Activated naive CD4-positive, alpha-beta T cell treated with anti-CD3 and anti-CD28 coated beads, Interleukin-2, amount 50 U/mL, for 72 hours (primary cell): ENCODE measurements at places on chromosomes 5 and 9.

DNA sequence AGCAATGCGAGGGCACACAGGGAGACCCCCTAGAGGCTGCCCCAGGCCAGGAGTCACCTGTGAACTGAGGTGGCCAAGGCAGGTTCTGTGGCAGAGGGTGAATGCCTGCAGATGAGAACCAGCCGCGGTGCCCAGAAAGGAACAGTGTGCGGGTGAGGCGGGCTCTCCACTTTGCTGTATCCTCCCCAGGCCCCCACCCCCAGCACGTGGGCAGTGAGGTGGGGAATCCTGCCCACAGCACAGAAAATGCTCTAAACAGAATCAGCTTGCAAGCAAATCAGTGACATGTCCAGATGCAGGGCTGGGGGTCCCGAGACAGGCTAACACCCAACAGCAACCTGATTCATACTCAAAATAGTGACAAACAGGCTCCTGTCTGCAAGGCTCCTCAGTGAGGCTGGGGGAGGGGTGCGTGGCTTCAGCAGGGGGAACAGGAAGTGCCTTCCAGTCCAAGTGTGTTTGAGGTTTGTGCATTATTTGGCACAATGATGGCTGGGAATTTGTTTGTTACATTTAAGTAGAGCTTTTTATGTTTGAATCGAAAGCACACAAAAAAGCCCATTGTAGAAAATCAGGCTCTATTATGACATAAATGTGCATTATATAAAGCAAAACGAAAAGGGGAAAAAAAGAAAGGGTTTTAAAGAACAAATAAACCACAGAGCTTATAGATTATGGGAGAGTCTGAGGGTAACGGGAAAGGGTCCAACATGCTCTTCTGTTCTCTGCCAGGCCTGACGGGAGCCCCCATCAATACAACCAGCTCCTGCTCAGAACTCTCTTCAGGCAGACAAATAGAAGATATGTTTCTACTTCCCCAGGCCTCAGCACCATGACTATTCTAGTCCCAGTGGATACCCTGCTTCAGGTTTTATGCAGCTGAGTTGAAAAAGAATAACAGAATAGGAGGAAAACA lies 201.3 kb downstream of the HSD17B3 start:
- DNase-seq, result no peak

GRCh38 chr5:118789366-118789765 lies 199.0 kb downstream of the DTWD2 start:
- DNase-seq, result no peak

DNA sequence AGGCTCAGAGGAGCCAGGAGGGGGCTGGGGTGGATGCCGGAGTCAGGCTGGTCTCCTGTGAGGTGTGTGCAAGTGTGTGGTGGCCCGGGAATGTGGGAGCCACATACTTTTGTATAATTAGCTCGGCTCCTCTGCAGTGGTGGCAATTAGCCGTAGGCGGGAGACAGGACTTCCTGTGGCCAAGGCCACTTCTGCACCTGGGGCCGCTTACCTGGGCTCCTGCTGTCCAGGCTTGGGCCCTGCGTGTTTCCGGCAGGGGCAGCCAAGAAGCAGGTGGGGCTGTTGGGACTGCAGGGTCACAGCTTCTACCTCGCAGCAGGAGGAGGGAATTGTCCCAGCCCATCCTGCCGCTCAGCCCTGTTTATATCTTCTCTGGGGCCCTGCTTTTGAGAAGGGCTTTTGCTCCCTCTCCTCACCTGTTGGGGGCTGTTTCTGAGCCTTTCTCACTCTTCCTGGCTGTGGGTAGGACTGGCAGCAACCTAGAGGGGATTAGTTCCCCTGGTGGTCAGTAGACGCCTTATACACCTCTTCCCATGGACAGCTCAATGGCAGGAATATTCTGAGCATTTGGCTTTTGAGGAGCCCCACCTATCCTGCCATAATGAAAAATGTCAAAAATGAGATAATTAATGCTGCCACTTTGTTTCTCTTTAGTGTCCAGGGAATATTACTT lies 145.4 kb upstream of the PITX1 start:
- no peak for DNase-seq

DNA sequence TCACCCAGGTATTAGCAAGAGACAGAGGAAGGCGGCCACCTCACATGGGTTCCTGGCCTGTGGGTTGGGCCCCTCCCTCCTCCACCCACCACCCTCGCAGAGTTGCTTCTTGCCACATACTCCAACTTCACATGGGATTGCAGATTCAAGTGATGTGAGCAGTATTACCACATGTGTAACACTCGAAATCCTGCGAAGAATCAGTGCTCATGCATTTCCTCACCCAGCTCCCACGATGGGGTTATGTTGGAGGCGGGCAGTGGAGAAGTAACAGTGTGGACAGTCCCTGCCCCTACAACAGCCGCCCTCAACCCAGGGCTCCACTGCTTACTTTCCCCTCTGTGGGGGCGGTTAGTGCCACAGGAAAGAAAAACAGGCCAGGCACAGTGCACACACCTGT lies 3.9 kb upstream of the FBP1 start:
- DNase-seq, result no peak

GRCh38 chr5:2639425-2639824 lies 112.1 kb downstream of the IRX2 start:
- DNase-seq, result no peak

- no peak for DNase-seq
Measured at GRCh38 chr5:79436821-79437220, 77.1 kb downstream of the HOMER1 start.

GRCh38 chr5:109105631-109106267 lies 304.0 kb downstream of the PJA2 start:
- no peak for DNase-seq

GRCh38 chr5:151093476-151093889 lies 12.6 kb upstream of the TNIP1 start:
- DNase-seq, result no peak

- no peak for DNase-seq
Measured at GRCh38 chr5:172770374-172770674, 671 bp downstream of the DUSP1 start.

- no peak for DNase-seq
Measured at GRCh38 chr9:30771760-30772159, 1612.7 kb upstream of the ACO1 start.

- DNase-seq, result no peak
Measured at GRCh38 chr9:85586684-85587083, 155.1 kb downstream of the AGTPBP1 start.

- no peak for DNase-seq
Measured at GRCh38 chr9:32565967-32566366, 7.0 kb downstream of the NDUFB6 start.

GRCh38 chr5:124453221-124454051 lies 293.0 kb downstream of the ZNF608 start:
- DNase-seq, result no peak

GRCh38 chr5:112419986-112420864 lies 1.1 kb upstream of the EPB41L4A start:
- no peak for DNase-seq

DNA sequence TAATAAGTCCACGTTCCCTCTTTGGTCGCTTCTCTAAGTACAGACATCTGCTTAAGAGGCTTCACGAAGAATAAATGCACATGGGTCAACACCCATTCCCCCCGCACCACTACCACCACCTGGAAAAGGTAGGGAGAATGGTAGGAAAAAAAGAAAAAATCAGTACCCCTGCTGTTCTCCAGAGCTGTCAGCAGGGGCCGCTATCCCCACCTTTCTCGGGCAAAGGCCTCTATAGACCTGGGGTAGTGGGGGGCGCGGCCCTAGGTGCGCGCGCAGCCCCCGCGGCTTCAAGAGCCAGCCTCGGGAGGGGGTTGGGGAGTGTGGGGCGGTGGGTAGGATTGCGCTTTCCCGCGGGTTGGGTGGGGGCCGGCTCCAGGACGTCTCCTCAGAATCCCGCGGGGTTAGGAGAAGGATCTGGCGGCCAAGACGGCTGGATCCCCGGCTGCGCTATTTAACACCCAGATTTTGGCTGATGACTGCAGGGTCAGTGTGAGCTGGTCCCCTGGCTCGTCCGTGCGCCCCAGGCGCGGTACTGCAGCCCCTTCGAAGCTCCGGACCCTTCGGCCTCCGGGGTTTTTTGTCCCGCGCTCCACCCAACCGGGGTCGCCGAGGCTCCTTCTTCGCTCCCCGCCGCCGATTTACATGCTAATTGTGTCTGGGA lies 1.6 kb upstream of the SEMA6A start:
- DNase-seq, result peak; percentile 69

DNA sequence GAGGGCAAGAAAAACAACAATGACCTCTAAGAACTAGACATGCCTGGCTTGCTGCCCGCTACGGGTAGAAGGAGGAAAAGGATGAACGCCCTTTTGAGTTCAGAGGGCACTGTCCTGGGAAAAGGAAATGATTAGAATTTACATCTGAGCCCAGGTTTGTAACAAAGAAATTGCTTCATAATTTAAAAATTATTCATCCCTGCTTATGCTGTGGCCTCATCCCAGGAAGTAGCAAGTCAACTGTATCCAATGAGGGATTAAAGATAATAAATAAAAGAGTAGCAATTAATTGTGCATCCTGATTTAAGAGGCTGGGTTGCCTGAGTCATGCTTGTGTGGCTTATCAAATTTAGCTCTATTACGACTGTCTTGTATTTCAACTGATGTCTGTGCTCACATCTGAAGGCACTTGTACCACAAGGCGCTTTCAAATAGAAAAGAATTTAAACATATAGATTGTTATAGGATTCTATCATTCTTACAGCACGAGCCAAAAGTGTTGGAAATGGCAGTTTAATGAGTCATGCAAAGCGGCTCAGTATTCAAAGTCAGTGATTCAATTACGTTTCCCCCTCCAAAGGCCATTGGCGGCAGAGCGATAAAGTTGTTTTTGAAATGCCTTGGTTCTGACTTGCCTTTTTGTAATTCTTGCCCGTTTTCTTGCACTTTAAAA lies 40.0 kb upstream of the DMRT1 start:
- no peak for DNase-seq

- no peak for DNase-seq
Measured at GRCh38 chr9:107342476-107343161, 59.5 kb downstream of the RAD23B start.

DNA sequence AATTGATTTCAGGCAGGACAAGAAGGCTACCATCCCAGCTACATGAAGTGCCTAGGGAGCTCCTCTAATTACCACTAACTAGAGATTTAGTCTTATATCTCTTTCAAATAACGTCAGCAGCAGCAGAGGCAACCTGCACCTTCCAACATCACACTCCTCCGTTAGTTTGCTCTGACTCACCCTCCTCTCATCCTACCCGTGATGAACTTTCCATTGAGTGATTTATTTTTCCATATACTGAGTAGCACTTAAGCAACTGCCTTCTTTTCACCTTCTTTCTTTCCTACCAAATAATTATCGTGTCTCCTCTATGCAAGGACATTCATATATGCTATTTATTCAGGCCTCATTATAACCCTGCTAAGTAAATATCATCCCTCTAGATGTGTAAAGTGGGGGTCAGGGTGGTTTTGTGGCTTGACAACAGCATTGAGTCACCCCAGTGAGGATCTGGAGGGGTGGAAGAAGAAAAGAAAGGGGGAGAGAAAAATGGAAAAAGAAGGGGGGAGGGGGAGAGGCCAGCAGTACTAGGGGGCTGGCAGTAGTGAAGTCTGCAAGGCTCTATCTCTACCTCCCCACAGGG lies 64.6 kb upstream of the CAST start:
- DNase-seq, result no peak
